ENCODE measurements at places on chromosomes 16 and 17.
A peak's percentile ranks its signal among the peaks of the same experiment; 100 is the strongest.

GRCh38 chr17:27743281-27743885, 56.9 kb downstream of the NOS2 start:
- DNase-seq: no peak

- no peak for DNase-seq
These were observed 835.1 kb downstream of the KCNJ2 start for GRCh38 chr17:71004413-71004812.

GRCh38 chr17:42754782-42755181, 6.2 kb upstream of the RAMP2 start:
- DNase-seq: no peak

DNA sequence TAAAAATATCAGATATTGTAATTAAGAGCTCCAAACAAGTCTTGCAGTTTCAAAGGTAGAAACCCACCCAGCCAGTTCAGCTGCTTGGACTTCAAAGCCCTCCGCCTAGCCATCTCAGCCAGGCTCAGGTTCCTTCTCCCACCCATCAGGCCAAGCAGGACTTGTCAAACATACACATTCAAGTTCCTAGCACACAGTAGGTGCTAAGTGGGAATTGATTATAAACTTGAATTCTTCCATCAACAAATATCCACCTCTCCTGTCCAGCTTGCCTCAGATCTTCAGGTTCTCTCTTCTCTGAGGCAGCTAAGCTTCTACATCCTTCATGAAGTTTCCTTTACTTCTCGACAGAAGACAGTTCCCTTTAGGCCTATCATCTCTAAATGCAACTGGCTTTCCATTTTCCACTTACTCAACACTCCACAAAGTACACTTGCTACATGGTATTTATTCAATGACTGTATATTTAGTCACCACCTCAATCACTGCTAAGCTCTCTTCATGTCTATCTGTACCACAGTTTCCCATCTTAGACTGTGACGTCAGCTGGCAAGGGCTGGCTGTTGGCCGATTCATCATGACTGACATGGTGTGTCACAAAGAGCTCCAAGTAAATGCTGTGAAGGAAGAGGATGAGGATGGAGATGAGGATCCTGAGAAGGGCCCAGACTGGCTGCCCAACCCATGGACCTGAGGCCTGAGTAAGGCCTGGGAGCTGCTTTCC, 13.3 kb upstream of the COG7 start:
- no peak for DNase-seq

- DNase-seq: no peak
These were observed 26.6 kb downstream of the TMEM238L start for GRCh38 chr17:10777131-10777807.

- no peak for DNase-seq
These were observed 3.4 kb downstream of the SLC16A5 start for GRCh38 chr17:75090871-75091854.

GRCh38 chr17:49401971-49402611, 12.6 kb downstream of the PHB1 start:
- no peak for DNase-seq

DNA sequence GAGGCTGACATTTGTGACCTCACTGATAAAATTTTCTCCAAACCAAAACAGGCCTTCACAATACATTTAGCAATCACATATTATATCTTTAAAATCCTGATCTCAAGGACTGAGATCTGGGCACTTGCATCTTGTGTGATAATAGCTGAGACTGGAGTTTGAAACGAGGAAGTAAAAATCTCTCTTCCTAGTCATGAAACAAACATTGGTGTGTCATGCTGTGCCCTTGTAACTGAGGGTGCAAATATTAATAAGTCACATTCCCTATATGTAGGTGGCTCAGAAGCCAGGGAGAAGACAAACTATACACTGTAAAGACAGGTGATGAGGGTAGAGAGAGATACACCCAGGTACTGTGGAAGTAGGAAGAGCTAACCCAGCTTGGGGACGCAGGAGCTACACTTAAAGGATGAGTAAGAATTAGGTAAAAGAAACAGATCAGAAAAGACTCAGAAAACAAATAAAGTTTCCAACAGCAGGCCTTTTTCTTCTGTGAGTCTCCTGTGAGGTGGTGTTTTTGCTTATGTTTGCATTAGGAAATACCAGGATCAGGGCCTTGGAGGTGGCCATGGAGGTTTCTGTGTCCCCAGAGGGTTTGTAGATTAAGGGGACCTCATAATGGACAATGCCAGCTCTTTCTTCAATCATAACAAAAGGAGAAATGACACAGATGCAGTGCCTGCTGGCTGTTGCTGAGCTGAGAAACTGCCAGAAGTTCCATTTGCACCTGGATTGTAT, 335.7 kb downstream of the GRIN2A start:
- DNase-seq: no peak

DNA sequence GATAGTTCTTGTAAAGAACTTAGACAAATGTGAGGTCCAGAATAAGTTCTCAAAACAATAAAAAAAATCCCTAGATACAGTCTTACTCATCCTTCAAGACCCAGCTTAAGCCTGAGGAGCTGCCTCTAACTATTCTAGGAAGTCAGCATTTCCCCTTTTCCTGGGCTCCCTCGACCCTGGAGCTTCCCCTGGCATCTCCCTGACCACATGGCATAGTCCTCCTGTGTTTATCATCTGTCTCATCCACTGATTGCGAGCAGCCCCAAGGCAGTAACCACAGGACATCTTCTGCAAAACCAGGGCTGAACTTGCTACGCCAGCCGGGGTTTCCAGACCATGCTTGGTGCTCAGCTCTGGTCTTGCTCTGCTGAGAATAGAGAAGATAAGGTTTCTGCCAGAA, 36.7 kb upstream of the NLRP1 start:
- no peak for DNase-seq

GRCh38 chr16:88424587-88425235, 28.4 kb upstream of the ZFPM1 start:
- no peak for DNase-seq

DNA sequence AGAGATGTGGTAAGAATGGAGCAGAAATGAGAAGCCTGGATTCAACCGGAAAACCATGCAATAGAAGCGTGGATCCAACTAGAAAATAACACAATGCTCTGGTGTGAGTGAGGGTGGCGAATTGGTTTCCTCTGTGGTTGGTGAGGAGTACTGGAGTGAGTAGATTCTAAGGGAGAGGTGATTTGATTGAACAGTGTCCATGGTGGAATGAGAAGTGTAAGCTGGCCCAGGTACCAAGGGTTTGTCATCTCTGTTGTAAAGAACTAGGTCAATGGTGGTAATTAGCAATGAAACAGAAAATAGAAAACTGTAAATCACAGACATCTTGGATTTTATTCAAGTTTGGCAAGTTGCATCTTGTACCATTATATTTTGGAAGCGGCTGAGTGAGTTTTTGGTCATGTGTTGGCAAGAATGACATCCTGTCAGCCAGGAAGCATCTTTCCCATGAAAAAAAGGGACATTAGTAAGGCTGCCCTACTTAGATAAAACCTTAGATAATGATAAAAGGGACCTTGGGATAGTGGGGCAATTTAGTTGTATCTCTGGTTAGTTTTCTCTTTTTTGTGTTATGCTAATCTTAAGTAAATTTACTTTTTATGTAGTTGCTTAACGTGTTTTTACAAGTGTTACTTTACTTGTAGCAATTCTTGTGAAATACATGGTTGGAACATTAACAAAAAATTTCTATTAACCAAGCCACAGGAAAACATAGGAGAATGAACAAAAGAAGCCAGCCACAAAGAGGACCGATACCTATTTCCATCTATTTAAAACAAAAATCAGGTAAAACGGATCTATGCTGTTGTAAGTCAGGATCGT, 20.9 kb downstream of the HSD17B2 start:
- no peak for DNase-seq

GRCh38 chr16:71961066-71962039, 38.8 kb downstream of the PKD1L3 start:
- peak; percentile 45 for DNase-seq

- DNase-seq: no peak
These were observed 24.8 kb upstream of the SLC38A7 start for GRCh38 chr16:58709333-58709732.

DNA sequence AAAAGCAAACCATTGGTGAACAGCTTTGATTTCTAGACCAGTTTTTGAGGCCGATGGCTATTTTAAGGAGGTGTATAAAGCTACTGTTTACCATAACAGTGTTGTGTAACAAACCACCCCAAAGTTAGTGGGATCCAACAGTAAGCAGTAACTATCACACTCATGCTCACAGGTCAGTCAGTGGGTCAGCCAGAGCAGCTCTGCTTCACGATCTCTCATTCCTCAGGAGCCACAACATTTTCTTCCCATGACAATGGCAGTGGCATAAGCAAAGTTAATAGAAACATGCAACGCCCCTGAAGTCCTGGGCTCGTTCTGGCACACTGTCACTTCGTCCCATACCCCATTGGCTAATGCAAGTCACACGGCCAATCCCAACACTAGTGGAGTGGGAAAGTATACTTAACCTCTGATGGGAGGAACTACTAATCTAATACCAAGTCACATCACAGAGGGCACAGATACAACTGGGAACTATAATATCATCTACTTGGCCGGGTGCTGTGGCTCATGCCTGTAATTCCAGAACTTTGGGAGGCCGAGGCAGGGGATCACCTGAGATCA, 28.0 kb upstream of the B4GALNT2 start:
- no peak for DNase-seq

- peak; percentile 76 for DNase-seq
These were observed 2.3 kb upstream of the UBALD2 start for GRCh38 chr17:76262732-76263344.

- DNase-seq: no peak
These were observed 456.2 kb upstream of the DYNLRB2 start for GRCh38 chr16:80084614-80085013.

DNA sequence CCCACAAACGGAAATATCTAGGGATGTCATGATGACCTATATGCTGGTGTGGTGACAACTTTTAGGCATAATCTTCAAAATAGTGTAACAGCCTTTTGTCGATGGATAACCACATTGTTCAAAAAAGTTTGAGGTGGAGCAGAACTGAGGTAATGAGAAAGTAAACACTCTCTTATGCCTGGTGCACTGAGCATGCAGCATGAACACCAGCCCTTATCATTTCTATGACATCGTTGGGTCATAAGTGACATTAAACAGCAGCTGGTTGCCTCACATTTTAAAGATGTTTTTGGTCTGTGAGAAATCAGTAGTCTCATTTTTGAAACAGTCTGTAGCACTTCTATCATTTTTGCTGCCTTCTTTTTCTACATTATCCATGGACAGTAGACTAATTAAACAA, 1.8 kb downstream of the KRT23 start:
- DNase-seq: no peak

DNA sequence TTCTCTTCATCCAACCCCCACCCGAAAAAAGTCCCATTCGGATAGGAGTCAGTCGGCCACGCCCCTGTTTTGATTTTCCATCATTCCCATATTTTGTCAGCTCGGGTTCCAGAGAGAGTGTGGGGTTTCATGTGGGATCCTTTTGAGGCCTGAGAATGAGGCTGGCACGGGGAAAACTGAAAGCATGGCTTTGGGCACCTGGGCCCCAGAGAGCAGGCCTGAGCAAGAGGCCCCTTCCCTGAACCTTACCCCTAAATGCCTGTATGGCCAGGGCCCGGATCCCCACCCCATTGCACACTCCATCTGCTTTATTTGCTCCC, 4.6 kb upstream of the HOXB4 start:
- DNase-seq: no peak

GRCh38 chr16:58119509-58119845, 9.7 kb downstream of the CFAP20 start:
- DNase-seq: no peak

DNA sequence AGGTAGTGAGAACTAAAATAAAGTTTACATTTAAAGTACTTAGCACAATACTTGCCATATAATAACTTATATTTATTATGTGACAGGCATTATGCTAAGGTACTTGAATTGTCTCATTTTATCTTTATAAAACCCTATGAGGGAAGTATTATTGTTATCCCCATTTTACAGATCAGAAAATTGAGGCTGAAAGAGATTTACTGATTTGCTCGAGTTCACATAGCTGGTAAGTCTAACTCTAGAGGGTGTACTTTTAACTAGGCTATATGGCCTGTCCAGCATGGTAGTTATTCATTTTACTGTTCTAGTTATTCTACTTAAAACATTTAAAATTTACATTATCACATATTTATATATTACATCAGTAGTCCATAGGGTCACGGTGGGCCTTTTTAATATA, 113.3 kb upstream of the RBL2 start:
- DNase-seq: no peak

DNA sequence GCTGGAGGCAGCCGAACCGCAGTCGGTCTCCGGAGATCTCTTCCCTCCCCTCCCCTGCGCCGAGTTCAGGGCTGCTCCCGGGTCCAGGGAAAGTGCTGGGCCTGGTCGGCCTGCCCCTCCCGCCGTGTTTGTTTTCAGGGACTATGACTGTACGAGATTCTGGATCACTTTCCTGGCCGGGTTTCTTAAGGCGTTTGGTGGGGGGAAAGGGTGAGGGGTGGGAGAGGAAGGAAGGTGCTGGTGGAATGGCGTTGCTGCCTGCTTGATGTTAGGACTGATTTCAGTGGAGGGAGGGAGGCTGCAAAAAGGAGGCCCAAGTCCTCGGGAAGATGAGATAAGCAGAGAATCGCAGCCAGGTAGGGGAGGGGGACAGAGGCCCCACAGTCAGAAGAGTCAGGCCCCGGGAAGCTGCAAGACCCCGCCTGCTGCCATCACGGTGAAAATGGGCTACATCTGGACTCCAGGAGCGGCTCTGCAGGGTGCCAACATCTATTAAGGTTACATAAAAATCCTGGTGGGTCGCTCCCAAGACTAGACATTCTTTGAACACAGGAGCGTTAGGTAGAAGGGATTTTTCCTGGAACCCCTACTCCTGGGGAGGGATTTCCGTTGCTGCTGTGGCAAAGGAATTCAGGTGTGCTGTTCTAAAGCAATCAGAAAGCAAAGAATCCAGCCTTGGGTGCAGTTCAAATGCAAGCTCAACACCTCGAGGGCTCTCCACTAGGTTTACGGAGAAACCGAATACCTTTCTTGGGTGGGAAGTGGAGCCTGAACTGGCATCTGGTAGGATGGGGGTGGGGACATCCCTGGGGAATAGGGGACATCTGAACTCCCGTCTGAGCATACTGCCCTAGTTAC, 1.2 kb downstream of the ARHGAP44 start:
- no peak for DNase-seq

- no peak for DNase-seq
These were observed 17.8 kb upstream of the RAPGEFL1 start for GRCh38 chr17:40159456-40159855.

- DNase-seq: peak; percentile 59
These were observed 6.7 kb downstream of the BAHCC1 start for GRCh38 chr17:81401723-81402529.

- no peak for DNase-seq
These were observed 362.0 kb downstream of the SEC14L1 start for GRCh38 chr17:77502626-77503292.

DNA sequence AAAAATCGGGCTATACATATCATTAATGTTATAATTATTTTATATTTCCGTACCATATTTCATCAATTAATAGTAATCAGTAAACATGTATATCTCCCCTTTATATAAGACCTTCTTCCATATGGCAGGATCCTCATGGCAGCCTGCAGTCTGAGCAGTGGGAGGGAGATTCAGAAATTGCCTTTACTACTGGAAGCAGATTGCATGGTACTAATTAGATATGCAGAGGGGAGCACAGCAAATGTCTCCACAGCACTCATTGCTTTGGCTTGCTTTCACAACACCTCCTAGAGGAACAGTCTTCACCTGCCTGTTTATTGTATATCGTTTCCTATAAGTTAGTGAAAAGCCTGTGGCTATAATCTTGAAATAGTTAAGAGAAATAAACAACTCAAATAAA, 585.8 kb upstream of the GOT2 start:
- no peak for DNase-seq

Measured in GF-D8 (cell line).